ENCODE measurements at places on chromosomes 4 and X.

DNA sequence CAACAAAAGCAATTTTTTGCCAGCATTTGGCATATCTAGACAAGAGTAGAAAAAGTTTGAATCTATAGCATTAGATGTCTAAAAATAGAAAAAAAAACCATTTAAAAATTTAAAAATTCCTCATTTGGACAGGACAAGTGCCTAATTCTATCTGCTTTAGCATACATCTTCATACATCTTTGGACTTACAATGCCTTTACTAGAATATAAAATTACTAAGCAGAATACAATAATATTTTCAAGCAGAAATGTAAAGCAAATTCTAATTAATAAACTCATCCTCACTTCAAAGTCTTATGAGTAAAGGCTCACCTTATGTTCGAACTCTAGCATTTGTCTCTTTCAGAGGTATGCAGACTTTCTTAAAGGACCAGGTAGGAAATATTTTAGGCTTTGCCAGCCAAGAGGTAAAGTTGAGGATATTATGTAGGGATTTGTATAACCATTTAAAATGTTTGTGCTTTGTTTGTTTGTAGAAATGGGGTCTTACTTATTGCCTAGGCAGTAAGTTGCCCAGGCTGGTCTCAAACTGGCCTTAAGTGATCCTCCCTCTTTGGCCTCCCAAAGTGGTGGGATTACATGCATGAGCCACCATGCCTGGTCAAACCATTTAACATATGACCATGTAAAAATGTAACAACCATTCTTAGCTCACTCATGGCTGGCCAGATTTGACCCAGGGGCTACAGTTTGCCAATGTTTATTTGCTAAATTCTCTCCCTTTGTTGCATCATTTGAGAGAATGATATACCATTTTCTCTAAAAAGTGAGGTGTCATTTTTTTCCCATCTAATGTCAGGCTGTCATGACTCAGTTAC is 29.1 kb downstream of the UGDH start:
- DNase-seq = no peak

GRCh38 chr4:55030589-55030988 is 94.8 kb downstream of the KDR start:
- no peak for DNase-seq

- DNase-seq = peak; percentile 34
Observed at GRCh38 chrX:71111141-71111843, at the start of gene IL2RG. TSS of gene IL2RG (minus strand) at chrX:71111577. CDS start at chrX:71111539, 38 bp downstream.

GRCh38 chr4:15717086-15717485 is 14.2 kb downstream of the BST1 start:
- DNase-seq = no peak

DNA sequence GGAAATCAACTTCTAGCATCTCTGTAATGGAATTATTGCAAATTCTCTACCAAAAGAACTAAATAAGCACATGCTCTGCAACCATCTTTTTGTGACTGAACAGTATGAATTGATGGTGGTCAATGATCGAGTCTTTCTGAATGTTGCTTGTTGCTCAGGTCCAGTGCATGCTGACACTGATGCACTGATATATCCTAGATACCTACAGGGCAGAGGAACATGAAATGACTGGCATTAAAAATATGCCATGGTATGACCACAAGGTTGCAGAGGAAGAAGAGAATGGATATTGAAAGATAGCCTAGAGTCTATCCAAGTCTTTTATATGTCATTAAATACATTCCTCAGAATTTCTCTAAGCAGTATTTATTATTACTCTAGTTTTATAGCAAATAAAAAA is 692.8 kb upstream of the TENM3 start:
- no peak for DNase-seq

- no peak for DNase-seq
Observed at GRCh38 chr4:106454581-106454980, 86.0 kb upstream of the GIMD1 start.

DNA sequence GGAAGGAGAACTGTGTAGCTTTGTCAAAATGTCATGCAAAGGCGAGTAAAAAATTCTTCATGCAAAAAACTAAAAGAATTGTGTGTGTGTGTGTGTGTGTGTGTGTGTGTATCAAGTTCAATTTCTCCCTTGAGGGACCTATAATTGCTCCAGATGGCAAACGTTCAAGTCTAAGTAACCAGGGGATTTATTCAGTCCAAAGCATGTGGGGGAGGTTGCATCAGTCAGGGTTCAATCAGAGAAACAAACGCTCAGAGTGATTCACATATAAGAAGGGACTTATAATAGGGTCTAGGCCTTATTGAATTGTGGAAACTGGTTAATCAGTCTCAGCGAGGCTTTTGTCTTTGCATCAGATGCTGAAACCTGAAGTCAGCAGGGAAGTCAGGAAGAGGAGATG is 5.0 kb downstream of the DCAF8L1 start:
- DNase-seq = no peak

DNA sequence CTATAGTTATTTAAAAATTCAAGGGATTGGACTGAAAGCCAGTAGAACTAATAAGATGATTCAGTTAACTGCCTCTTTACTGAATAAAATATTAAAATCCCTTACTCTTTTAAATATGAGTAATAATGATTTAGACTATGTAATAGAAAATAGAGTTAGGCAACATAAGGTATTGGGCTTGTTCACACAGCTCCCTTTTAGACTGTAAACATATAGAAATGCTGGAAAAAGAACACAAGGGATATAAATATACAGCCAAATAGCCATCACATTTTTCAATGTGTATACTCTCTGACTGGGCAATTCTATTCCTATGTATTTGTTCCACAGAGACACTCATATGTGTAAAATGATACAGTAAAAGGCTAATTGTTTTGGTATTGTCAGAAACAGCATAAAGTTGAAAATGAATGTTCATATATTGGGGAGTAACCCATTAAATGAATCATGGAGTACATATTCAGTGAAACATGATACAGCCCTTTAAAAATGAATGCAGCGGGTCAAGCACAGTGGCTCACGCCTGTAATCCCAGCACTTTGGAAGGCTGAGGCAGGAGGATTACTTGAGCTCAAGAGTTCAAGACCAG is 129.8 kb downstream of the TBC1D19 start:
- no peak for DNase-seq

GRCh38 chrX:132395026-132395425 is 93.8 kb downstream of the MBNL3 start:
- DNase-seq = no peak

DNA sequence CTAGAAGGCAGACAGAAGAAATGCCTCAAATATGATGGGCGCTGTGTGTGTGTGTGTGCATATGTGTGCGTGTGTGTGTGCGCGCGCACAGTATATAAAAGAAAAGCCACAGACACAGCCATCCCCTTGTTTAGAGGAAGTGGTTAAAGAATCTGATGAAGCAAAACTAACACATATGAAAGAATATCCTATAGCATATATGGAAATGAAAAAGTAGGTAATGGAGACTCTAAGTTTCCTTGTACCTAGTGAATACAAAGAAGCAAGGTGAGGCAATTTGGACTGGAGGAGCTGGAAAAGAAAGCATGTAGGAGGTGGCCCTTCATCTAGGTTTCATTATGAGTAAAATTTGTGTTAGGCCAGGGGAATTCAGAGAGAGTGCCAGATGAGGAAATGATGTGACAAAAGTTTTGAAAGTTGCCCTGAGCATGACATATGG is 58.6 kb upstream of the MCF2 start:
- DNase-seq = no peak

DNA sequence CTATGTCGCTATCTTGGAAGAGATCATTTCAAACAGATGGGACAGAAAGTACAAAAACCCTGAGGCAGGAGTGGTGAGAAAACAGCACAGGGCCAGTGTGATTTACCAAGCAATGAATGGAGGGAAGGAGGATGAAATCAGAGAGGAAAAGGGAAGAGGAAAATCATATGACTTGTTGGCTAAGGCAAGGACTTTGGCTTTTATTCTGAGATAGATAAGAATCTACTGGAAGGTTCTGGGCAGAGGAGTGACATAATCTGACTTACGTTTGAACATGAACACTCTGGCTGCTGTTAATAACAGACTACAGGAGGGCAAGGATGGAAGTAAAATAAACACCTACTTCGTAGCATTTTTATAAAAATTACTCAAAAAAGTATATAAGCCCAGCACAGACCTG is 207.8 kb upstream of the SLC7A11 start:
- no peak for DNase-seq

GRCh38 chrX:16771483-16772398 is 14.5 kb upstream of the TXLNG start:
- DNase-seq = no peak

DNA sequence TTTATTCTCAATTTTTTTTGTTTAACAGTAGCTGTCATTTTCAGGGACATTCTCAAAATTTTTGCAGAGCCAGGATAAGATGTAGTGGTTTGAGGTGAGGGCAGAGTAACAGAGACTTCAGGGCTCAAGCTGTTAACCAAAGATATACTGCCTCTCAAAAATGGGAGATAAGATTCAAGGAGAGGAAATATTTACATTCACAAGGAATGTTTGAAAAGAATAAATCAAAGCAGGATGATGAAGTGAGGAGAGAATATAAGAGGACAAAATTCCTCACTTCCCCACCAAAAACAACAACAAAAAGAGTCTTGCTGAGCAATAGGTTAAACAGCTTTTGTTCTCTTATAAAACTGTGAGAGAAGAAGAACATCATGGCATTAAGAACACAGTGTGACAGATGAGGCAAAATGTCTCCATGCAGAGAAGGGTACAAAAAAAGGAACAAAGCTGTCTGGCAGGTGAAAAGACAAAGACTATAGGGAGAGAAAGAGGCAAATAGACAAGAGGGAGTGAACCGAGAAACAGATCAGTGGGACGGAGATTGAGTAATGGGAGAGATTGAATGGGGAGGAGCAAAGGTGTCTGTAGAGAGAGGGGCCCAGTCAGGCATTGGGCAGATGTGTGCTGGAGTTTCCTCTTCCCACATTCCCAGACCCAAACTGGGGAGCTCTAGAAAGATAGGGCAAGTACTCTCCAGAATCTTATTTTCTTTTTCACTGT is 106.1 kb upstream of the TMEM150C start:
- no peak for DNase-seq

GRCh38 chrX:15820106-15821073 is 30.1 kb downstream of the ZRSR2 start:
- DNase-seq = no peak

GRCh38 chrX:10656214-10656613 is 35.8 kb upstream of the MID1 start:
- no peak for DNase-seq

GRCh38 chr4:18390655-18391353 is 369.2 kb upstream of the LCORL start:
- no peak for DNase-seq

- no peak for DNase-seq
Observed at GRCh38 chrX:23616361-23616760, 50.9 kb upstream of the PRDX4 start.

GRCh38 chr4:142581881-142582280 is 264.2 kb downstream of the INPP4B start:
- DNase-seq = no peak

- no peak for DNase-seq
Observed at GRCh38 chrX:117532339-117532738, 584.3 kb downstream of the KLHL13 start.

GRCh38 chrX:26026179-26026578 is 112.0 kb upstream of the MAGEB18 start:
- no peak for DNase-seq

DNA sequence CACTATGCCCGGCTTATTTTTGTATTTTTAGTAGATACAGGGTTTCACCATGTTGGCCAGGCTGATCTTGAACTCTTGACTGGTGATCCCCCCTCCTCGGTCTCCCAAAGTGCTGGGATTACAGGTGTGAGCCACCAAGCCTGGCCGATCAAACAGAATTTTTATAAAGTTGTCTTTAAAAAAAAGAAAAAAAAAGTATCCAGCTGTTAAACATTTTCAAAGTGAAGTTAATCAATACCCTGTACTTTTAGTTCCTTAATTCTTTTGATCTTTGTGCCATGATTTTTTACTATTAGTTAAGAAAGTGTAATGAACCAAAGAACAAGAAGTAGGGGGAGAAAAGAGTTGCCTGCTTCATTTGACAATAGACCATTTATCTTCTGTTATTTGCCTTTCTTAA is 24.3 kb downstream of the SMAD1 start:
- no peak for DNase-seq

DNA sequence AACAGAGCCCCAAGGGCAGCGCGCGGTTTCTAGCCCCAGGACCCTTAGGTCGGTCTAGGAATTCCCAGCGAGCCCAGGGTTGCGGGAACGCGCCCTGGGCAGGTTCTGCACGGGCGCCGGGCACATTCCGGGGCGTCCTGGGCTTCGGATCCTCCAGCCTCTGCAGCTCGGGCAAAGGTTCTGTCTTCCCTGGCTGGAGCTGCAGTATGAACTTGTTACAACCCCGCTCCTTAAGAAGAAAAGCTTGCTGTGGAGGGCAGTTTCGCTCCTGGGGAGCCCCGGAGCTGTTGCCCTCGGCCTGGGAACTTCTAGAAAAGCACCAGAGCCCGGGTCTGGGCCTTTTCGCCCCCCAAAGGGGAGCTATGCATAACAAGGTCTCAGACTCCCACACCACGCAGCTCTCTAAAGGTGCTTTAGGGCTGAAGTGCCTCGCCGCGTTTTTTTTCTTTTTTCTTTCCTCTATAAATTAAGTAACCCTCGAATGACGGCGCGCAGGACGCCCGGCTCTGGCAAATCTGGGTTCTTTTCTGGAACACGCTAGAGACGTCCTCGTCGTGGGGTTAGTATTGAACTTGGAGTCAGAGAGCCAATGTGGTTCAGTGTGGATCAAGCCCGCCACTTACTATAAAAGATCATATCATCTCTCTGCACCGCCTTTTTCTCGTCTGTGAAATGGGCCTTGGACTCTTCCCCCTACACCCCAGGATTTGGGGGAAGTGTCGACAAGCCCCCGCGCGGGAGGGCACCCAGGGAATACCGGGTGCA is 5.7 kb downstream of the MSX1 start:
- DNase-seq = no peak

DNA sequence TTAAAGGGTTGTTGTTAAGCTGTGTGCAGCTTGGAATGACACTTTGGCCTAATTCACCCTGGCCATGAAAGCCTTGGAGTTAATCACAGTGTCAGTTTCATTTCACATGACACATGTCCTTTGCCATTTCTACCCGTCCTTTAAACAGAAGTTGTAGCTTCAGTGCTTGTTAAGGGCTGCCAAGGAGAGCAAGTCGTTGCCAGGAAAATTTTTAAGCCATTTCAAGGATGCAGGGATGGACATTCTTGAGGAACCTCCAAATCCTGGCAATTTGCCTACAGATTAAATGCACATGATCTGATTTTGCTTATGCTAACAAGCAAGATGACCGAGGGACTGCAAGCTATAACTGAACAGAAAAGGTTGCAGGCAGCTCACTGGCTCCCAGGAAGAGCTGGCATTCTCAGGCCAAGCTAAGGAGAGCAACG is 40.5 kb downstream of the SETD7 start:
- DNase-seq = no peak
